ENCODE measurements at places on chromosomes 12 and 14.

GRCh38 chr12:95802482-95803270 lies 12.1 kb upstream of the NTN4 start:
- DNase-seq, result no peak

- DNase-seq, result no peak
These were observed 181.9 kb downstream of the PAH start for GRCh38 chr12:102735104-102735503.

DNA sequence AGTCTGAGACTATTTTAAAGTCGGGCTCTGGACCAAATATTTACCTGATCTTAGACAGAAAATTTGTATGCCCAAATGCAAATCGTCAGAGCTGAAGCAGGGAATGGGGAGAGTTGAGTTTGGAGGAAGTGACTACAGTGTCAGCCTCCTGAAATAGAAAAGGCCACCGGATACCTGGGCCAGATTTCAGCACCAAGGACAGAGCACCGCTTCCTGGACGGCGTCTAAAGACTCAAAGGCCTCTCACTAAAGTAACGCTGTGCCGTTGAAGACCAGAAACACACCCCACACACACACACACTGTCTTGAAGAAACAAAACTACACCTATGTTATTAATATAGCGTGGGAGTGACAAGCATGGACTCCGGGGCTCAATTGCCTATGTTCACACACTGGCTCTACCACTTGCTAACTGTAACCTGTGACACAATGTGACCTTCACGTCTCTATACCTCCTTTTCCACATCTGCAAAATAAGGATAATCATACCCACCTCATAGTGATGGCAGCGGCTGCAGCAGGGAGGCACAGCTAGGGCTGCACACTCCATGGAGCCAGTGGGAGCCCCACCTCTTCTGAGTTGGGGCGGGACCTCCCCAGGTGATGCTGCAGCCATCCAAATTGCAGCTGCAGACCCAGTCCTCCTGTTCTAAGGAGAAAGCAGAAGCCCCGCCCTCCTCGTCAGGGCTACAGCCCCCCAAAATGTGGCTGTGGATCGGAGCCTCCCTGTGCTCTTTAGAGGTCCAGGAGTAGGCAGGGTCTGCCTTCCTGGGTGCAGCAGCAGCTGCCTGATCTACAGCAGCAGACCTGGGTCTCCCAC lies 35.6 kb downstream of the KRT76 start:
- DNase-seq, result peak; percentile 40

DNA sequence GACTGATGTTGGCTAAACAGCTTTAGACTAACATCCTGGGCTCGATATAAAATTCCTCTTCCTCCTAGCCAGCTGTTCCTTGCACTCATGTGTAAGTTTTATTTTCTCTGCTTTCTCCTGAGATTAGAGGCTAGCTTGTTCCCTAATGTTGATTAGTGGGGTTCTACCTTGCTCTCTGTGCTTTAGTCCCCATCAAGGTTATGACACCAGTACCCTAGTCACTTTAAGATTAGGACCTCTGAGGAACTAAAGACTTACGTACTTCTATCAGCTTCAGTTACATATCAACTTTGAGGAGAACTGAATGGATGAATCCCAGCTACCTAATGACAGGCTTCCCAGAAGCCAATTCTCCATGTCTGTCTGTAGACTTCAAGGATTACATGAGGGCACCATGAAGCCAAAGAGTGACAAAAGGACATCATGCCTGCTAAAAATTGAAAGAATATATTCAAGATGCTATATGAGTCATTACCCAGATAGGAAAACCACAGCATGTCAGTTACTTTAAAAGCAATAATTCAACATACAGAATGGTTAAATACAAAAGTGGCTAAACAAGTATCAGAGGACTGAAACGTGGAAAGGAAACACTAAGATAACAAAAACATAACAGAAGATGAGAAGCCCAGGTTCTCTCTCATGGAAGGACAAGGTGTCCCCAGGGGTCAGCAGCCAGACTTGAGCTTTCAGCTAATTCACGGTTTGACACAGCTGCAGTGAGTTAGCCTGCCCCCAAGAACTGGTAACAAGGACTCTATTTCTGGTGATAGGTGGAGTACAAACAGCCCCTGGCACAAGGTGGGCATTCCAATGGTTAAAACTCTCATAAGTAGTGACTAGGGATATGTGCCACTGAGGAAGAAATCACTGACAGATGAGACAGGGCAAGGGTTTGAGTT lies 20.4 kb downstream of the ADAM20 start:
- DNase-seq, result no peak

DNA sequence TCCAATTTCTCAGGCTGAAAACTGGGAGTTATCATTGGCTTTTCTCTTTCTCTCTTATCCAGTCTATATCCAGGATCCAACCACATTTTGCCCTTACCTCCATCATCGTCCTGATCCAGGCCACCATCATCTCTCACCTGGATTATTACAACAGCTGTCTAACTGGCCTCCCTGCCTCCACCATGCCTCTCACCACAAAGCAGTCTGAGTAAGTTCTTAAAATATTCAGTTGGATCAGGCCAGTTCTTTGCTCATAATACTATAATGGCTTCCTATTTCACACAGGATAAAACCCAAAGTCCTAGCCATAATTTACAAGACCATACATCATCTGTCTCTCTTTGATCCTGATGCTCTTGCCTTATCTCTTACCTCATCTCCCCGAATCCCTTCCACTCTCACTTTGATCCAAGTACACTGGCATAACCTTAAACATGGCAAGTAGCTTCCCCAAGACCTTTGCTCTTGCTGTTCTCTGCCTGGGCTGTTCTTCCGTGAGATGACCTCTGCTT lies 133.4 kb upstream of the RAP1B start:
- DNase-seq, result no peak

DNA sequence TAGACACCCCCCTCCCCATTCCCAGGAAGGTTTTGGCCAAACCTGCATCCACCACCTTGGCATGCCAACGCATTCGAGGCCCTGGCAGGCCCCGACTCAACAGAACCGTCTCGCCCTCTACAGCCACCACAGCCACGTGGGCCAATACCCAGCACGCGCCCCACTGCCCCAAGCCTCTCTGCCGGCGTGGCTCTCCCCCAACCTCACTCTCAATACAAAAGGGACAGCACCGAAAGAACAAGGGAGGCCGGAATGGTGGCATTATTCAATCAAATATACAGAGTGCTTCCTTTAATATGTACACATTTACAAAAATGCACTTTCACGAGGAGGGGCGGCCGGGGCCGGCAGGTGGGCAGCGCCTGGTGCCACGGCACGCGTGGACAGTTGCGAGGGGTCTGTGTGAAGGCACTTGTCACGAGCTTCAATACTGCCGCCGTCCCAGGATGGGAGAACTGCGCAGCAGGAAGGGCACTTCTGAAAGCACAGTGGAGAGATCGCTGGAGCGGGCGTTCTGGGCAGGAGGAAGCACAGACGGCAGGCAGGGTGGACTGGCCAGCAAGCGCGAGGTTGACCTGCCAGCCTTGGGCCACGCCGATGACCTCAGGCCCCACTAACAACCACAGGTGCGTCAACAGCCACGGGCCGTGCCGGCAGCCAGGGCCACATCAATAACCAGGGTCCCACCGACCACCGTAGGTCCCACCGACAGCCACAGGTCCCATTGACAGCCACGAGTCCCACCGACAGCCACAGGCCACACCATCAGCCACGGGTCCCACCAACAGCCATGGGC lies 26.9 kb downstream of the JAG2 start:
- no peak for DNase-seq

- DNase-seq, result no peak
These were observed 224.0 kb upstream of the BTG1 start for GRCh38 chr12:92369636-92370035.

DNA sequence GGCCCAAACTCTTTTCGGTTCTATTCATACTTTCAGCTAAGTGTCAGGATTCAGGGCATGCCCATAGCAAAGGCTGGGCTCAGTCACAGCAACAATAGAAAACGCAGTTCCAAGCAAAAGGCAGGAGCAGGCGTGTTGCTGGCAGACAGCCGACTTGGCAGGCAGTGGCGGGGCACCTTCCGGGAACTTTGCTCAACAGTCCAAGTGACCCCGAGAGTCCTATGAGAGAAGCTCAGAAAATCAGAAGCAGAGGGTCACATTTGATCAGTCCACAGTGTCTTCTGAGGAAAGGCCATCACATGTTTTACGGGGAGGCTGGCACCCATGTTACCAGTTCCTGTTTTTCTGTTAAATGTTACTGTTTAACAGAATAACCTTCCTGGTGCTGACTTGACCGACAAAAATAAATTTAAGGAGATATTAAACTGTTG lies 115.0 kb downstream of the DACT1 start:
- no peak for DNase-seq

DNA sequence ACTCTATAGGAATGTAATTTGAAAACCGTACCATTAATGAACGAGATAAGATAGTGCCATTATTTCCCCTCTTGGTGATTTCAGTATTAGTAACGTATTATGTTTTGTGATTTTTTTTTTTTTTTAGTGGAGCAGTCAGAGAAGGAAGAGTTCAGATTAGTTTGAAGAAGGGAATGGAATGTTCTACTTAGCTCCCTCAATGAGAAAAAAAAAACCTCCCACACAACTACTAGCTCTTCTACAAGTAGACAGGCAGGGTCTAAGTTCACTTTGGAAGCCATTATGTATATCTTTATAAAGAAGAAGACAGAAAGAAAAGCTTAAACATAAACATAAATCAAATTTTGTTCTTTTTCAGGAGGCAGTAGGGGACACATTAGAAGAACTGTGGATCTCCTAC lies 27.3 kb downstream of the PNMA1 start:
- no peak for DNase-seq

GRCh38 chr12:51601241-51601640 lies 10.2 kb downstream of the SCN8A start:
- DNase-seq, result no peak

DNA sequence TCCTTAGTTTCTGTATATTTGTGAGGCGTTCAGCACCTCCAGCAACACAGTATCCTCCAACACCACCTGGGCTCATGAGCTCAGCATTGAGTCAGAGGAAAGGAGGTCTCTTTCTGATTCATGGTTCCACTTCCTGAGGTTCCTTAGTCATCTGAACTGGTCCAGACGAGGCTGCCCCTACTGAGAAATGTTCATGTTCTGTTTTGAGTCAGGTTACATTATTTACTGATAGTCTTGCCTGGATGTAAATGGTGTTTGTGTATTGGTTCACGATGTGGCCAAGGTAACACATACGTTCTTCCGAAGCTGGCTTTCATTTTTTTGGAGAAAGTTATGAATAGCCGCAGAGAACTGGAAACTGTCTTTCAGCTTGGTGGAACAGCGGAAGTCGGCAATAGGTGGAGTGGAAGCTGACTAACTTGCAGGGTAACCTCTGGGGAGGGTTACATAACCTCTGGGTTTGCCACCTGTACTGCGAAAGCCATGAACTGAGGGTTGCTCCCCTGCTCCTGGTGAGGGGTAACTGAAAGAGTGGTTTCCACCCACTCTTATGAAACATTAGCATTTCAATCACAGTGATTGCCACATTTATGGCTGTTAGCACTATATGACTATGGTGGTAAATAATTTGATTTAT lies 42.2 kb upstream of the MANSC4 start:
- peak; percentile 58 for DNase-seq

GRCh38 chr12:2902272-2902880 lies 11.7 kb downstream of the TULP3 start:
- DNase-seq, result no peak

DNA sequence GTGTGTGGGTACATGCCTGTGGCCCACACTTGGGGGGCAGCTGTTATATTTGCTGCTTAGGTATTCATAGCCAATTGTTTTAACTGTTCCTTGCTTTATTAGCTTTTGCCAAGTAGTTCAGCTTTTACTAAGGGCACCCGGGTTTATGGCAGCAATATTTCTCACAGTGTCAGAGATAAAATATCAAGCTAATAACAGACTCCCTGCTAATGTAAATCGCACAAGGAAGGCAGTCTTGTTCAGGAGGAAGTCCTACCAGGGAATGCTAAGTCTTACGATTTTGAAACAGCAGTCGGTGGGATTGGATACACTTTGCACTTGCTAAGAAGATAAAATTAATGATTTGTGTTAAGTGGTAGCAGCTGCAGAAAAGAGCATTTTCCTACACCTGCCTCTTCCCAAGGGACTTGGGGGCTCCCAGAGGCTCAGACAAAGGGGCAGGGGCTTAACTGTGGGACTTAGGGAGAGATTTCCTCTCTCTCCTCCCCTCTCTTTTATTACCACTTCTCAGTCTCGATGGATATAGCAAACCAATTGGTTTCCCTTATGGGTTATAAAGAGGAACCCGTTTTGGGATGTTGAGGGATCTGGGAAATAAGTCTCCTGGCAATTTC lies 175.1 kb downstream of the NRXN3 start:
- DNase-seq, result no peak

GRCh38 chr12:42213023-42213422 lies 25.0 kb downstream of the YAF2 start:
- DNase-seq, result no peak

DNA sequence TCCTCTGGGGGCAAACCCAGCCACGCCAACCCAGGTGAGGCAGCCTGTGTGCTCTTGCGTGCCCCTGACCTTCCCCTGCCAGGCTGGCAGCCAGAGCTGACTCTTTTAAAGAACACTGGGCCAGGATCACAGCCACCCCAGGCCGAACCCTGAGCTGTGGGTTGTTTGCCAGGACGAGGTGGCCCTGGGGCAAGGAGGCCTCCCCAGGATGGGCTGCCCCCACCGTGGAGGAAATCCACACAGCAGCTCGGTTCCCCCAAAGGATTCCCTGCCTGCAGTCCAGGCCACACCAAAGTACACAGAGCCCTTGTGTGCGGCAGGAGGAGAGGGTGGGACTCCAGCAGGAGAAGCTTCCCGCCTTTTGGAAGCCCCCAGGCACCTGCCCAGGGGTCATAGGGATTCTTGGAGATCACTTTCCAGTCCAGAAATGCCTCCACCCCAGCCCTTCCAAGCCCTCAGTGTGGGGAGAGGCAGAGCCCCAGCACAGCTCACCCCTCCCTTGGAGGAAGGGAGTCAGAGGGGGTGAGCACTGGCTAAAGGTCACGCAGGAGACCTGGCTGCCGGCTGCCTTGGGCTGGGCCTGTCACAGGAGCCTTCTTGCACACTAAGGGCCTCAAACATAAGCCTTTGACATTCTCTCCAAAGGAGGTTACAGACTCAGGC lies 115.6 kb downstream of the CALM1 start:
- DNase-seq, result no peak

DNA sequence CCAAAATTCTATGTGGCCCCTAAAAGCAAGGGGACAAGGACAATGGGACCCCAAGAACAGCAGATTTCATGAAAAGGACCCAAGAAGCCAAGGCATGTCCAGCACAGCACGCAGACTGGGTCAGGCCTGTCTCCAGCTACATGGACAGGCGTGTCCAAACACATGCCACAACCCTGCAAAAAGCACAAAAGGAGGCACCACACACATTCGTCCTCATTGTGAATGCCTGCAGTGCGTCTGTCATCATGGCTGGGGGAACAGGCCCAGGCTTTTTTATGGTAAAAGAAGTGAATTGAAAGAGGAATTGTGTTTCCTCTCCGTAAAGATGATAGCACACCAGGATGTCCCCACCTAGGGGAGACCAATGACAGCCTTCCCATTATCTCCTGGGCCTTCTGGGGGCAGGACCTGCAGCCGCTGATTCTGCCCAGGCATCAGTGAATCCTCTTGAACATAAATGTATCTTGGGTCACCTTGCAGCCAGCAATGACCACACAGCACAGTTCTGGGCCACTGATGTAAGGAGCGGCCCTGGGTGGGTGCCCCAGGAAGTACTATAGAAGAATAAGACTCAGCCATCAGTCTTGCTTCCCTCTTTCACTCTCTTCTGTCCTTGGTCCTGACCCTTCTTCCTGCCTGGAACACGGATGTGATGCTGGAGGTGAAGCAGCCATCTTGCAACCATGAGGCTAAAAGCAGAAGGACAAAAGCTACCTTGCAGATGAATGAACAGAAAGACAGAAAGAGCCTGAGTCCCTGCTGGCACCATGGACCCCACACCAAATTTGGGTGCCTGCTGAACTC lies 29.8 kb upstream of the C14orf180 start:
- no peak for DNase-seq
